ENCODE measurements at places on chromosomes 13 and 19.

- DNase-seq = no peak
These were observed 130.5 kb downstream of the B3GLCT start for GRCh38 chr13:31330236-31330635.

- no peak for DNase-seq
These were observed 105.6 kb upstream of the SERP2 start for GRCh38 chr13:44267980-44268379.

GRCh38 chr19:31392464-31392863 is 43.2 kb upstream of the TSHZ3 start:
- no peak for DNase-seq

DNA sequence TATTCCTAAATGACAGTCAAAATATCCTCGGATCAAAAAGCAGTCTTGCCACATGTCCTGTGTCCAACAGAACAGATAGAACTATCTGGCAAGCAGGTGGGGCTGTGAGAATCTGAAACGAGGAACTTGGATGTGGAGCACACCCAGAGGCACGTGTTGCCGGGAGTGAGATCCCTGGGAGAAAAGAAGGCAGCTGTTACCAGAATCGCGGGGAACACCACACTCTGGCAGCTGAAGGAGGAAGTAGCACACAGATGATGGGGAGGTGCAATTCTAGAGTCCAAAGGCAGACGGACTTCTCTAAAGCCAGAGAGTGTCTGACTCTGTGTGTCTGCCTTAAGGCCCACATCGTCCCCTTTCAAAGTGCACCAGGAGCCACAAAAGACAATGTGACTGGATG is 22.3 kb downstream of the SLC7A1 start:
- peak; percentile 34 for DNase-seq

DNA sequence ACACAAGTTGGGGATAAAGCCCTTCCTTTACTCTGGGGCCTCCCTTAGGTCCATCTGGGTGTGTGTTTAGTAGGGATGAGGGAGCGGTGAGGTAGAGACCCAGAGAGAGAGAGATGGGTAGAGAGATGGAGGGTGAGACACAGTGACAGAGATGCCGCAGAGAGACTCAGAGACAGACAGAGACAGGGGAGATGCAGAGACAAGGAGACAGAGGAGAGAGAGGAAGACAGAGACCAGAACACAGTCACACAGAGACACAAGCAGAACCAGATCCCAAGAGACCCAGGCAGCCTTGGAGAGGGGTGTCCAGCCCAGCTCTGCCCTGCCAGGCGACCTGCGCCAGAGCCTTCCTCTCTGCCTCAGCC is 2.4 kb downstream of the KLK1 start:
- DNase-seq = no peak

DNA sequence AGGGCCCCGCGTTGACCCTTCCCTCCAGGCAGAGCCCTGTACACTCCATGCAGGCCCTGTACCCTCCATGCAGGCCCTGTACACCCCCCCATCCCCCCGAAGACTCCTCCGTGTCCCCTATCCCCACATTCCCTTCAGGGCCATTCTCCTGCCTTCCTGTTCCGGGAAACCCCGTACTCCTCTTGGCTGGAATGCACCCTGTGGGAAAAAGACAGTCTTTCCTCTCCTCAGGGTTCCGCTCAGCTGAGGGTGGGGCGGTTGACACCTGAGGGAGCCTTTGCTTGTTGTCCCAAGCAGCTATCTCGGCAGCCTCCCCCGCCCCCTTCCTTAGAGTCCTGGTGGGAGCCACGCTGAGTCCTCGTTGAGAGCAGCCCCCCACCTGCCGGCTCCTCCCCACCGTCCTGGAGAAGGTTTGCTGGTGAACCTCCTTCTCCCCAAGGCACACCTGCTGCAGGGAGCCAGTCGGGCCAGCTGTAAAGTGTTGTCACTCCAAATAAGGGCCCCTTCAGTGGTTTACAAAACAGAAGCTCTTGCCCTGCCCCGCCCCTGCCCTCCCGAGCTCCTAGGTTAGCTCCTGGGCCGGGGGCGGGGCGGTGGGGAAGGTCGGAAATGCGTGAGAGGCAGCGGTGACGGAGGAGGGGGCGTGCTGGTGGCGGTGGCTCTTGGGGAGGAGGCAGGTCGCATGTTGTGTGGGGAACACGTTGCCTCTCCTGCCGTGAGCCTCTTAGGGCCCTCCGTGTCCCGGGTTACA is 1.5 kb downstream of the GNA11 start:
- DNase-seq = no peak

GRCh38 chr13:24627090-24627714 is 53.0 kb upstream of the ATP12A start:
- DNase-seq = no peak

GRCh38 chr13:84430446-84430845 is 548.2 kb upstream of the SLITRK1 start:
- DNase-seq = no peak

- no peak for DNase-seq
These were observed 10.4 kb downstream of the SHISA2 start for GRCh38 chr13:26041444-26041843.
